ENCODE measurements at places on chromosomes 1 and 21.

GRCh38 chr1:160405331-160405877 lies 5.0 kb downstream of the VANGL2 start:
- DNase-seq, result no peak

DNA sequence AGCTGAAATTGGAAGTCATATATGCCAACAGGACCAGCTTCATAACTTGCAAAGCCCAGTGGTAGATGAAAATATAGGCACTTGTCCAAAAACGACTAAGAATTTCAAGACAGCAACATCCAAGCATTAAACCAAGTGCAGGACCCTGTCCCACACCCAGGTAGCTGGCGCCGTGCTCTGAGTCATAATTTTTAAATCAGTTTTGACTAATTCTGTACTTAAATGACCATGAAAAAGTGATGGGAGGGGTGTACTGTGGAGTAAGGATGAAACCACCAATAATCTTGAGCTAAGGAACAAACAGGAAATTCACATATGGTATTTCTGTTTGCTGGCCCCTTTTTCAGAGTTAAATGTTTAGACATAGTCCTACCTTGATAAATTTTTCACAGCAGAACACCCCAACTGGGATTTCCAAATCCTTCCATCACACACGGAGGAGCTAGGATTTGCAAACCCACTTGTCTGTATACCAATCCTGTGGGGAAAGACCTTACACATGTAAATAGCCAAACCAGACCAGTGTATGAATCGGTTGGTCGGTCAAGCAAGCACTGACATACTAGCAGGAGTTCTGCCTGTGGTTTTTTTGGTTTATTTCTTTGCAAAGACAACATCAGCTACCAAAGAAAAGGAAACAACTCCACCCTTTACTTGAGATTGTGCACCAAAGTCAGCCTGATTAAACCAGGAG lies 235.7 kb upstream of the RAB4A start:
- no peak for DNase-seq

GRCh38 chr1:161131523-161132409 lies 701 bp downstream of the DEDD start:
- no peak for DNase-seq

DNA sequence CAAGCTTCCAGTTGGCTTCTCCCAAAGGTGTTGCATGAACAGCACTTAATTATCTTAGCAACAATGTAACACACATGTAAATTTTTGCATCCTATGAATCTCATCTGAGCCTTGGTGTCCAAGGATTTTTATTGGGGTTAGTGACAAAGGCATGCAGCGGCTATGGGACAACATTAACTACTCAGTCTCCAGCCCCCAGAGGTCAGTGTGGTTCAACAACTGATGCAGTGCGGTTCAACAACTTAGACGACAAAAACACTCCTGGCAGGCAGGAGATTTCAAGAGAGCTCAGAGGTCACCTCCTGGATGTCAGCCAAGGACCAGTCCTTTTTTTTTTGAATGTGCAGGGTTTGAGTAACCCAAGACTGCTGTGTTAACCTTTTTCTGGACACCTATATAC lies 77.5 kb upstream of the HMCN1 start:
- no peak for DNase-seq

DNA sequence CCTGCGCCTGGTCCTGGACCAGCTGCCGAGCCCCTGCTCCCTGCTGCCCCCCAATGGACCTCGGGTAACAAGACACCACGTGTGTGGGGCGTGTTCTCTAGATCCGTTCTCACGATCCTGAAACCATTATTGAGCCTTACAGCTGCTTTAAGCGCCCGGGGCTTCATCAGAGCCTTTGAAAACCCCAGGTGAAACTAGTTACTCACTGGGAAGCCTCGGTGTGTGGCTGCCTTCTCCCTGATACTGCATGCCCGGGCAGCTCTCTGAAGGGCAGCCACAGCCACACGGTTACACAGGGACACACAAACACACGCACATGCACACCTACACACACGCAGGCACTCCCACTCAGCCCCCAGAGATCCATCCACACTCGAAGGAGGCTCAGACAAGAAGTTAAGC lies 5.3 kb downstream of the HES2 start:
- DNase-seq, result peak; percentile 7

GRCh38 chr1:20721117-20722061 lies 3.6 kb upstream of the KIF17 start:
- DNase-seq, result no peak

DNA sequence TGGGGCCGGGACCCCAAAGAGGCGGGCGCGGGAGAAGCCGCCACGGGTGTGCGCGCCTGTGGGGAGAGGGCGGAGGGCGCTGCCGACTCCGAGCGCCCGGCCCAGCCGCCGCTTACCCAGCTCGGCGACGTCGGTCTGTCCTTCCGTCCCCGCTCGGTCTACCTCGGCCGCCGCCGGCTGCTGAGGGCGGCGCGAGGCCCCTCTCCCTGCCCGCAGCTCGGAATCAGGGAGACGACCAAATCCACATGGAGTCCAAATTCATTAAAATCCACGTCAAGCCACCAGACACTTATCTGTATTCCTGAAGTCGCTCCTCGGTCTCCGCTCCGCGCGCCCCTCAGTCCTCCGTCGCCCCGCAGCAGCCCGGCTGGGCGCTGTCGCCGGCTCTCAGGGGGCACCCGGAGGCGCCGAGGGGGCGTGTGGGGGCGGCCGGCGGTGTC lies 637 bp downstream of the PLXNA2 start:
- DNase-seq, result no peak
